Liver (tissue), 10 donors: ENCODE measurements at places on chromosomes 16 and 17.

DNA sequence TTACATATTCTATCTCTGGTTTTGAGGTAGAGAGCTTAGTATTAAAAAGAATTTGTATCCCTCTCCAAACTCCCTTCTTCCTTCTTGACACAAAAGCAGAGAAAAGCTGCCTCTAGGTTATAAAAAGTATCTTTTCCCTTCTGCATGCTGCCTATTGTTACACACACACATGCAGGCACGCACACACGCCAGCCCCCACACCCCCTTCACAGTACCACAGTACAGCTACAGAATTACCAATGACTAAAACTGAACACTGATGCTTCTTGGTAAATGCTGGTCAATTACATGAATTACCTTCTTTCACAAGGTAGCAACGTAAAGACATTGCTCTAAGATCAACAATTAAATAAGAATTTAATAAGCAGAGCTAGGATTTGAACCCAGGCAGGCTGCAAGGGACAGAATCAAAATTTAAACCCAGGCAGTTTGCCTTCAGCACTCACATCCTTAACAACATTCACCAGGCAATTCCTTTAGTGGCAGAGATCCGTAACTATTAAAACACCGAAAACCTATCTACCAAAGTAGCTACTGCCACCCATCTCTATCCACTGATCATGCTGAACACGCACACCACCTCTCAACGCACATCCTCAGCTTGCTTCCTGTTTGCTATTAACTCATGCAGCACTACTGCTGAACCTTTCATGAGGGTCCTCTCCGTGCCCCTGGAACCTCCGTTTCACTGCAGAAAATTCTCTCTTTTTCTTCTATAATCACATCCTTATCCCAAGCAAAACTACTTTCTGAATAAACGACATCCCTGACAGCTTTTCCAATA lies 37.8 kb downstream of the YWHAE start:
- DNase-seq, result no peak

GRCh38 chr17:78583091-78583490 lies 5.9 kb upstream of the DNAH17 start:
- DNase-seq, result no peak

DNA sequence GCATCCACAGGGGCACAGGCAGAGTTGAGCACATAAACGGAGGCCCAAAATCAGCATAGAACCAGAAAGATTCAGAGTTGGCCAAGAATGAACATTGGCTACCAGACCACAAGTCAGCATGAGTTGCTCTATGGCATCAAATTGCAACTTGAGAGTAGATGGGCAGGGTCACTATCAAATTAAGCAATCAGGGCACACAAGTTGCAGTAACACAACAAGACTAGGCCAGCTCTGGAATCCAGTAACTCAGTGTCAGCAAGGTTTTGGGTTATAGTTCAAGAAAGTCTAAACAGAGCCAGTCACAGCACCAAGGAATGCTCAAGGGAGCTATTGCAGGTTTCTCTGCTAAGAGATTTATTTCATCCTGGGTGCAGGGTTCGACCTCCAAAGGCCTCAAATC lies 12.9 kb downstream of the G6PC1 start:
- DNase-seq, result no peak

DNA sequence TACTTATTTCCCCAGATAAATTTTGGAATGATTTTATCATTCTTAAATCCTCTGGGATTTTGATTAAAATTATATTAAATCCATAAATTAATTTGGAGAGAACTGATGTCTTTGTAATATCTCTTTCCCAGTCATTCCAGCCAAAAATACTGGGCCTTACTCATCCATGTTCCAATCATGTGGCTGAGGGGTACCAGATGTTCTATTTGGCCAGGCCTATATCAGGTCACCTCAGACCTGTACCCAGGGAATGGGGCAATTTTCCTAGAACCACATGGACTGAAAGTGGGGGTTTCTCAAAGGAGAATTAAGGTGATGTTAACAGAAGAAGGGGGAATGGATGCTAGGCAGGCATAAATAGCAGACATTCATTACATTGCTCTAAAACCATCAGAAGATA lies 7.5 kb downstream of the SNTB2 start:
- no peak for DNase-seq

DNA sequence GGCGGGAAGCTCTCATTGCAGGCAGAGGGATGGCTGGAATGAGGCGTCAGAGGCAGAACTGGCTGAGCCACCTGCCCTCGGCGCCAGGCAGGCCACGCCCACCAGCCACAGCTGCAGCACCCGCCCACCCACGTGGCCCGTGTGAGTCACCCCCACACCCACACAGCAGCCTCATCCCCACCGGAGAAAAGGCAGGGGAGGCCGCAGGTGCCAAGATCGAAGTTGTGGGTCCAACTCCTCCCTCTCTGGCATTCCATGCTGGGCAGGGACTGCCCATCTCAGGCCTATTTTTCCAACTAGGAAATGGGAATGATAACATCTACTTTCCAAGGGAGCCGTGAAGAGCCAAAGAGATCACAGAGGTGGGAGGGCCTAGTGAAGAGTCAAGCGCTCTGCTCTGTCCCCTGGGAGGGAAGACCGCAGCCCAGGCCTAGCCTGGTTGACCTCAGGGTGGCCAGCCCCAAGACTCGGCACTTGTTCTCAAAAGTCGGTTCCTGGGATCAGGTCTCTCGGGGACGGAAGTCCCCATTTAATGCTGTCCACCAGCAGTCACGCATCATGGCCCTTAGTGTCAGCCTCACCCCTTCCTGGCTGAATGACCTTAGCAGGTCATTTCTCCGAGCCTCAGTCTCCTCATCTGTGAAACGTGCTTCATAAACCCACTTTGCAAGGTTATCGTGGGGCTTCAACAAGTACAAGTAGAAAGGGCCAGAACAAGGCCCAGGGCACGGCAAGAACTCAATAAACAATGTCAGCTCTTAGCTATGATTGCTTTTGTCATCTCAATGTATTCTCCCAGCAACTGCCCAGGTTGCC lies at the start of gene TRPV3:
Gene TRPV3, minus strand, starts transcription at position 45 of the 816 bp plus-strand sequence. CDS start 2,962 bp downstream, outside the sequence.
- no peak for DNase-seq
